ENCODE measurements at places on chromosomes 13 and 19.

DNA sequence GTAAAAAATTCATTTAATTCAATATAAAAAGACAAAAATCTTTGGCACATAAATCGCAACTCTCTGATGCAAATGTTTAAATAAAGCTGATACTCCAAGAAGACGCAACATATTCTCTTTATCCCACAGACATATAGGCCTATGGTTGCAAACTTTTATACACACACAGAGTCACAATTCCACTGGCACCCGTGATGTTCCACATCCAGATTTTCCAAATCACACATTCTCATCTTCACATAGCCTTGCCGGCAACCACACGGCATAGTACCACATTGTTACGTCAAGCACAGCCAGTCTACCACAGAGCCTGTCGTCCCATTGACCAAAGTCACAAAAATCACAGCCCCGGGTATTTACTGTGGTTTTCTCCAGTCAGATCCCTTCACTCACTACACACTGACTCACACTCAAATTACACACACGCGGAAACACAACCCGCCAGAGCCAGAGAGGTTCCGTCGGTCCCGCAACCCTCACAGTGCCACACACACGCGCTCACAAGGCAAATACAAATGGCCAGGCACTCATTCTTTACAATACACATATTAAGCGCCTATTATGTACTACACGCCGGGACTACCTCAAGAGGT lies 546 bp upstream of the ZNF546 start:
- peak; percentile 70 for DNase-seq

GRCh38 chr13:36966404-36966803 lies 32.7 kb downstream of the ALG5 start:
- no peak for DNase-seq

- DNase-seq: no peak
Measured at GRCh38 chr13:89883893-89884448, 1463.5 kb upstream of the MIR17HG start.

DNA sequence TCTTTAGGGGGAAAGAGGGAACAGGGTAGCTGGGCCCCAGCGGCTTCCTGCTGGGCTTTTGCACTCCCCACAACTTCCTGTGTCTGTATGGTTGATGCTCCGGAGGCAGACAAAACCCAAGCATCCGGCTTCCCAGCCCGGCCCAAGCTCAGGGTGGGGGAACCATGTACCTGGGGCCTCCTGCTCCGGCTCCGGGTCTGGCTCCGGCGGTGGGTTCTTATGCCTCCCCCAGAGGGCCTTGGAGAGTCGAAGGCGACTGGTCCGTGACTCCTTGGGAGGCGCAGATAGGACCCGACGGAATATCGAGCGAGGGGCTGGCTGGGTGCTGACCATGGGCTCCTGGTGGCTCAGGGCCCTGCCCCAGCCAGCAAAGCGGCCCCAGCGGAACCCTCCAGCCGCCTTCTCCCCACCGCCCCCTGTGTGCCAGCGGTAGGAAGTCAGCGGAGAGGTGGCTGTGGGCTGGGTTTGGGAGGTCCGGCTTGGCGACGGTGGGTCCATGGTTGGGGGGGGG lies 428 bp downstream of the RASAL3 start:
- peak; percentile 93 for DNase-seq

DNA sequence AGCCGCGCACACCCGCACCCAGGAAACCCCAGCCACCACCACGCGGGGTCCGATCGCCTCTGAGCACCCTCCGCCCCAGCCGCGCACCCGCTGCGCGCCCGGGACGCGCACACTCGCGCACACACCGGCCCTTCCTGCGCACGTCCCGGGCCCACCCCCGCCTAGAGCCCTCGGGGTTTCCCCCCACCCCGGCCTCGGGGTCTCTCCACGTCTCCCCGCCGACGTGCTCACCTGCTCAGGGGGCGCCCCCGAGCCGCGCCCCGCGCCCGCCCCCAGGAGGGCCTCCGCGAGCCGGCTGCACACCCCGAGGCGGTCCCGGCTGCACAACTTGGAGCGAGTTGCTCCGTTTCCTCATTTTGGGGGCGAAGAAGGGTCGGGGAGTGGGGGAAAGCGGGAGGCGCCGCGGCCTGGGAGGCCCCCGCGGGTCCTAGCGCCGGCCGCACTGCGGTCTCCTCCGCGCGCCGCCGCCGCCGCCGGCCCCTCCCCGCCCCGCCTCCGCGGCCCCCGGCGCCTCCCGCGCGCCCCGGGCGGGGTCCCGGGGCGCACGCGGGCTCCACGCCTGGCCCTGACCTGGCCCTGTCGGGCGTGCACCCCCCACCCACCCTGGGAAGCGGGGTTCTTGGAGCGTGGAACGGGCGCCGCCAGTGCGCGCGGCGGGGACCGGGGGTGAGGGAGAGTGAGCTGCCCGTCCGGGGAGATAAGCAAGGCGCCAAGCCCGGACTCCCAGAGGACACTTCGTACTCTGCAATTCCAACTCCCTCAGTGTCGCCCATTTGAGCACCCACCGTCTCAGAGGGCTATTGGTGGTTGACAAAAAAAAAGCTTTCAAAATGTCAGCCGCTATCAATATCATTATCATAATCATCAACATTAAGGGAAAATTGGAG lies at the start of gene MATK:
Gene MATK, minus strand, starts transcription at position 444 of the 887 bp plus-strand sequence. CDS start 1,246 bp downstream, outside the sequence.
- DNase-seq: no peak

GRCh38 chr19:10655457-10656312 lies 1.5 kb downstream of the ILF3 start:
- peak; percentile 51 for DNase-seq

DNA sequence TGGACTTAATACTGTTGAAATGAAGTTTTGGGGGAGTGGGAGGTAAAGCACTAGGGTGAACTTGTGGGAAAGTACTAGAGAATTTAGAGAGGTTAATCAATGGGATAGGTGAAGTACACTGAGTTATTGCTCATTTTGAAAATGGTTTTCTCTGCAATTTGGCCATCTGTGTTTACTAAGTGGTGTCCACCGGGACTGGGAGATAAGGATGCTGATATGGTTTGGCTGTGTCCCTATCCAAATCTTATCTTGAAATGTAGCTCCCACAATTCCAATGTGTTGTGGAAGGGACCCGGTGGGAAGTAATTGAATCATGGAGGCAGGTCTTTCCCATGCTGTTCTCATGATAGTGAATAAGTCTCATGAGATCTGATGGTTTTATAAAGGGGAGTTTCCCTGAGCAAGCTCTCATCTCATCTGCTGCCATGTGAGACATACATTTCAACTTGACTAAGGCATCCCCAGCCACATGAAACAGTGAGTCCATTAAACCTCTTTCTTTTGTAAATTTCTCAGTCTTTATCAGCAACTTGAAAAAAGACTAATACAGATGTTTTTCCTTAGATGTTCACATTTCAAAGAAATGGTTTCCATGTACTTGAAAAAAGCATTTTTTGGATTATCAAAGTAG lies 1569.4 kb upstream of the PRR20A start:
- DNase-seq: no peak

GRCh38 chr13:75910591-75910990 lies 274.5 kb downstream of the LMO7 start:
- no peak for DNase-seq

GRCh38 chr19:10228920-10229319 lies 2.2 kb downstream of the S1PR2 start:
- DNase-seq: peak; percentile 62

- no peak for DNase-seq
Measured at GRCh38 chr13:58476206-58476918, 844.8 kb downstream of the PCDH17 start.

DNA sequence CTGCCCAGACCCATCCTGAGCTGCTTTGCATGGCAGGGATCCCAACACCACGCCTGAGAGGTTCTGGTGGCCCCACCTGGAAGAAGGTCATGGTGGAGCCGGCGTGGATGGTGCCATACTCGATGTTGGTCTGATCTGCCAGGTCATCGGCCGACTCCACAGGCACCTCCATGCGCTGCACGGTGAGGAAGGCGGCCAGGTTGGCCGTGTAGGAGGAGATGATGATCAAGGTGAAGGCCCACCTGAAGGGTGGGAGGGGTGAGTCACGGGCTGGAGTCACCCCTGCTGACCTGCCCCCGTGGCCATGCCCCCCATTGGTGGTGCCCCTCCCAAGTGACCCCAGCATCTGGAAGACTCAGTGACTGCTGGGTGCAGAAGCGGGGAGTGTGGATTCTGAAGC lies 12.5 kb upstream of the ATP1A3 start:
- no peak for DNase-seq

DNA sequence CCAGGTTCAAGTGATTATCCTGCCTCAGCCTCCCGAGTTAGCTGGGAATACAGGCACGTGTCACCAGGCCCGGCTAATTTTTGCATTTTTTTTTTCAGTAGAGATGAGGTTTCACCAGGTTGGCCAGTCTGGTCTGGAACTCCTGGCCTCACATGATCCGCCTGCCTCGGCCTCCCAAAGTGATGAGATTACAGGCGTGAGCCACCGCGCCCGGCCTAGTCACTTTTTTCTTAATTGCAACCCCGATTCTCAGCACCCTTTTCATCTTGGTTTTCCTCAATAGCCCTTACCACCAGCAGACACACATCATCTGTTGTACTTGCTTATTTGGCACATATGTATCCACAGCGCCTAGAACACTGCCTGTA lies 550 bp upstream of the GPI start:
- DNase-seq: no peak

DNA sequence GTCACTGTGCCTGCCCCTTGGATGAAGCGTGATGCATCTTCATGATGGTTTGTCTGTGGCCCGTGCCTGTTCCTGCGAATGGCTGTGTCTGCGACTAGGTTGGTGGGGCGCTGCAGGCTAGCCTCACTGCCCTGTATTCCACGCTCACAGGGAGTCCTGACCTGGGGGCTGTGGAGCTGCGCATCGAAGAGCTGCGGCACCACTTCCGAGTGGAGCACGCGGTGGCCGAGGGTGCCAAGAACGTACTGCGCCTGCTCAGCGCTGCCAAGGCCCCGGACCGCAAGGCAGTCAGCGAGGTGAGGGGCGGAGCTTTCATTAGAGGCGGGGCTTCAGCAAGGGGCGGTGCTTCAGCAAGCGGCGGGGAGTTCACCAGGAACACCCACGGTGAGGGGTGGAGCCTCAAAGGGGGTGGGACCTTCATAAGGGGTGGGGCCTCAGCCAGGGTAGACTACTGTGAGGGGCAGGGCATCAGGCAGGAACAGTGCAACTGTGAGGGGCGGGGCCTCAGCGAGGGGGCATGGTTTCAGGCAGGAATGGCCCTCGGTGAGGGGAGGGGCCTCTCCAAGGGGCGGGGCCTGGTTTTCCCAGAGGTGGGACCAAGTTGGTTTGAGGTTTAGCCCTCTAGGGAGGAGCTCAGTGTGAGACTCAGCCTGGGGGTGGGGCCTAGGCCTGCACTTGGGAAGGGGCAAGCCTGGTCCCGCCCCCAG lies 17.2 kb downstream of the PKN1 start:
- DNase-seq: peak; percentile 85

- DNase-seq: no peak
Measured at GRCh38 chr13:53405616-53406015, 377.0 kb downstream of the OLFM4 start.

GRCh38 chr19:46115396-46116106 lies 8.9 kb downstream of the IGFL3 start:
- peak; percentile 71 for DNase-seq

- DNase-seq: no peak
Measured at GRCh38 chr13:79654520-79654919, 173.6 kb downstream of the NDFIP2 start.

DNA sequence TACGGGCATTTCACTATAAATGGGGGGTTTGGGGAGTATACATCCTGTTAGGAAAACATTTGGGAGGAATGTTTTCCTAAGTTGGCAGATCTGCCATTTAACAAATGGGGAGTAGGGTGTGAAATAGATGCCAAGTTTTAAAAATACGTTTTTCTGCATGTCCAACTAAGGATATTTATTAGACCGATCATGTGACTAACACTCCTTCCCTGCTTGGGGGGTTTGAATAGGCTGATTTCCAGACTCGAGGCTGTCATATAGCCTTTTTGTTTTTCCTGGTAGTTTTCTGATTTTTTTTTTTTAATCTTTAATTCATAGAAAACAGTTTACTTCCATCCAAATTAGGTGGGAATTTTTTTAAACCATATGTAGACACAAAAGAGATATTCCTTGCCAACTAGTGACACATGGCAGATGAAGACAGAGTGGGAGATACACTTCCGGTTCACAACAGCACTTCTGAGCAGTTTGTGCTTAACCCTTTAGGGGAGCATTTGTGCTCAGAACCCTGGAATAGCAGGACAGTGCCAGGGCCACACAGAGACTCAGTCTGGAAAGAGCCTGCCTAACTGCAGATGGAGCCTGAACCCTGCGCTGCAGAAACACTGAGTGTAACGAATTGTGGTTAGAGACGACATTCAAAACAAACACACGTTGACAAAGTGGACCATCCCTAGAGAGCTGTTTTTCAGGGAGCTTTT lies 5.6 kb upstream of the GATAD2A start:
- DNase-seq: no peak

GRCh38 chr19:30558793-30559192 lies 186.6 kb downstream of the ZNF536 start:
- DNase-seq: no peak

GRCh38 chr19:27647423-27647822 lies 1565.5 kb downstream of the UQCRFS1 start:
- DNase-seq: no peak

DNA sequence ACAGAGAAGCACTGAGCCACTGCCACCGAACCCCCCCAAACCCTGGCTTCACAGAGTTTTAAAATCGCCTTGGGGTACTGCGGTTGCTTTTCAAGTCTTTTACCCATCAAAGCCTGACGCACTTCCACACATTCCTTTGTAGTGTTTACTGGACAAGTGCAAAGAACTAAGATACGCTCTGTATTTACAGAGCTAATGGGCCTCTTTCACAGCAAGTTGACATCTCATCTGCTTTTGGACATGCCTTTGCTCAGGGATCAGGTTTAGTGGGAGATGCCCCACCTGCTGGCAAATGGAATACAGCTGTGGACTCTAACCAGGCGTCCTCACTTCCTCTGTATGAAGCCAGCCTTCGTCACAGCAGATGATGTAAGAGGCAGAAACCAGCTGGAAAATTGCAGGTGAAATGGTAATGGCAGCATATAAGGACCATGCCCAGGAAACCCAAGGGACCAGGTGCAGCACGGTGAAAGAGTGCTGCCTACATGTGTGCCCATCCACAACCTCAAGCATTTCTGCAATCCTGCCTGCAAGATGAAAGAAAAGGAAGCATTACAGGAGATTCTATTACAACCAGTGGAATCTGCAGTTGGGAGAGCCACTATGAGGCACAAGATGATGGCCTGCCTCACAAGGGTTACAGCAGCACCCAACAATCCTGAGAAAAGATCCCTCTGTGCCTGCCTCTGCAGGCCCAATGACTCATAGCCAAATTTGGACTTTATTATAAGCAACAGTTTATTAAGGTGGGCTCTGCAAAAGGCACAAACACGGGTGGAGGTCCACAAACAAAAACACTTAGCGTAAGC lies 34.7 kb downstream of the BRD4 start:
- DNase-seq: no peak

- DNase-seq: no peak
Measured at GRCh38 chr19:14004619-14005348, 1.3 kb downstream of the RFX1 start.

DNA sequence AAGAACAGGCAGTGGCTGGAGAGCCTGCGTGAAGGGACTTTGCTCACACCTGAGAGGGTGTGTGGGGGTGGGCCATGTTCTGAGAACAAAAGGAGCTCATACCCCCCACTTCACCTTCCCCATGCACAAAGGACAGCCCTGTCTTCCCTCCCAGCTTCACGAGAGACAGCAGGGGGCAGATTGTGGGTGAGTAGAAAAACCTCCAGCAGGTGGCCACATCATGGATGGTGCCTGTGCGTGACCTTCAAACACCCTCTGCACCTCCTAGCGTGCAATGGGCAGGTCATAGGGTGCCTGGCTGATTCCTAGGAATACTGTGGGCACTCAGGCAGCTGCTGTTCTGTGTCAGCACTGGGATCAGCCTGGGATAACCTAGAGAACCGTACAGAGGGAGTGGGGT lies 36.3 kb upstream of the PSG9 start:
- no peak for DNase-seq

- DNase-seq: no peak
Measured at GRCh38 chr19:30359936-30360335, 12.2 kb upstream of the ZNF536 start.

Measured in activated CD8-positive, alpha-beta memory T cell treated with anti-CD3 and anti-CD28 coated beads, Interleukin-2, amount 10 ng/mL, durations not matched to agents 7 days and 5 days (primary cell).